Stimulated activated CD4-positive, alpha-beta T cell treated with anti-CD3 and anti-CD28 coated beads, Interleukin-1b, Interleukin-23, amount 100 ng/mL, for 4 hours (primary cell): ENCODE measurements at places on chromosomes 5 and 9.

DNA sequence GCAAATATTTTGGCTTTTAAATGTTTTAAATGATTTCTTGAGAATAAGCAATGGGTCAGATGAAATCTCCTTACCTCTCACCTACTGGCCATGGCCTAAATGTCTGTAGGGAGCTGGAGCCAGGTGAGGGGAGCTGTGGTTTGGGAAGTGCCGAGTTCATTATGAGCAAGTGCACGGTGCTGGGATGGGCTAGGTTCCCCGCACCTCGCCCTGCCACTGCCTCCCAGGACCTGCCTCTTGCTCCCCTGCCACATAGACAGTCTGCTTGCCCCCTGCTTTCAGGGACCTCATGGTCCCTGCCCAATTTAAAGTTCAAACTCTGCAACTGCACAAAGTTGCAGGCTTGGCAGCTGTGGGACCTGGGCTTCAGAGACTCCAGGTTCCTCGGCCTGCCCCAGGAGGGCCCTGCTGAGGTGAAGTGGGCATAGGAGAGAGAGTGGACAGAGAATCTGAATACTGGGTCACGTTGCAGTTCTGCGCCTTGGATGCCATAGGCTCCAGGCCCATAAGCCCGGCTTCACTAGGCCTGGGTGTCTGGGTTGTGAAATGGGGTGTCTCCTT, 5.4 kb downstream of the OR13J1 start:
- DNase-seq = no peak

- DNase-seq = no peak
Observed at GRCh38 chr9:89926691-89927220, 321.9 kb downstream of the GADD45G start.

DNA sequence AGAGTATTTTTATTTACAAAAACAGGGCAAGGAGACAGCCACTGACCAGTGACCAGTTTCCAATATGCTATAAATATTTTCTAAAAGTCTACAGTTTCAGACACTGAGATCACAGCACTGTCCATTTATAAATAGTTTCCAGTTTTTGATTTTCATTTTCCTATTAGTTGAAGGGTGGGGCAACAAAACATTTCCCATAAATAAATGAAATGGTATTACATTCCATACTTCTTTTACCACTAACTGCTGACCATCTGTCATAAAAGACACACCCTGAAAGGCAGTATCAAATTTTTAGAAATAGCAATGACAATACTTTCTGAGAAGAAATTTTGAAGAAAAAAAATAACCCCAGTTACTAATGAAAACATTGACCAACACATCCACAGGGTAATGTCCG, 126.7 kb downstream of the ARSB start:
- no peak for DNase-seq

GRCh38 chr5:124157320-124157719, 589.1 kb downstream of the ZNF608 start:
- no peak for DNase-seq

DNA sequence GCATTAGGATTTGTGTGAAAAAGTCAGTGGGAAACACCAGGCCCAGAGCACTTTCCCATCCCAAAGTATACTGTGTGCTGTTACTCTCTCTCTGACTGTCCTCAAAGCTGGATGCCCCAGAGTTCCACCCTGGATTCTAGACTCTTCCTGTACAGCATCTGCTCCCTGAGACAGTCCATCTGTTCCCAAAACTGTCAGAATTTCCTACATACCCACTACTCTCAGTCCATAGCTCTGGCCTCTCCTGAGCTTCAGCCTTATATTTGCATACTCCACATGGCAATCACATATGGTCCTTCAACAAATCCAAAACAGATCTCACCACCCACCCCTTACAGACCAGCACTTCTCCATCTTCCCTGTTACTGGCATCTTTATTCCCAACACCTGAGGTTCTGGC, 9.5 kb downstream of the ELP1 start:
- DNase-seq = no peak

DNA sequence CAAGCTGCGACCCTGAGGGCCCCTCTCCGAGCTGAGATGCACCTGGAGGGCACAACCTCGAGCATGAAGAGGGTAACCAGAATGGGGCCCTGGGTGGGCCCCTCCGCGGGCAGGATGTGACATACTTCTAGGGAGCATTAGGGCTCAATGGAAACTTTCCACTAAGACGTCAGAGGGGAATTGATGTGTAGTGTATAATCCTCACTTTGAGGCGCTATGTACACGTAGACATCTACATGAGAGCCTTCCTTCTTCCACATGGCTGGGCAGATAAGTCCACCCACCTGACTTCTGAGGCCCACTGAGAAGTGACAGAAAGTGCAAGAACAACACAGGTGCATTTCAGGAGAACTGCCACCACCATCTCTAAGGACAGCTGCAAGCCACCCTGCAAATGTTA, 61.0 kb downstream of the DAP start:
- no peak for DNase-seq
